HEK293T (cell line): ENCODE measurements at places on chromosomes 13 and 19.

GRCh38 chr13:42233726-42234125, 38.2 kb upstream of the AKAP11 start:
- DNase-seq: no peak

DNA sequence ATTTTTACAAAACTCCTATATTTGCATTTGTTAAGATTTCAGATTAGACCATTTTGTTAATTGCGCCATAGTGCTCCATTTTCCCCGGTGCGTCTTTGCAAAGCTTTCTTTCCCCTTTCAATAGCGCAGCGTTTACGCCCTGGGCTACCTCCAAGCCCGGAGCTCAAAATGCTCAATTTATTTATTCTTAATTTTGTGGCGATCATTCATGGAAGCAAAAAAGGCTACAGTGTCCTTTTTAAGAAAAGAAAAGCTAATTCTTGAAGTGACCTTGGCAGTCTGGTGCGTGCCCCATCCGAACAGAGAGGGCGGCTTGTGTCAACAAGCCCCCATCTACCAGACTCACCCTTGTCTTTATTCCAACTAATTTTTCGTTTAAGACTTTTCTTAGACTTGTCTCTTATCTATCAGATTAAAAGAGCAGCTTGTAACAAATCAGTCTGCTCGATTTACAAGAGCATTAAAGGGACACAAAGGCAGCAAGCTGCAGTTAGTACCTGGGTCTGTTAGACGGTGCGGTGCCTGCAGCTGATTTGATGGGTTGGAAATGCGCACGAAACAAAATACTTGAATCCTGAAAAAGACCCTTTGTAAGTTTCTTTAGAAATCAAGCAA, 30.1 kb downstream of the GSX1 start:
- no peak for DNase-seq

DNA sequence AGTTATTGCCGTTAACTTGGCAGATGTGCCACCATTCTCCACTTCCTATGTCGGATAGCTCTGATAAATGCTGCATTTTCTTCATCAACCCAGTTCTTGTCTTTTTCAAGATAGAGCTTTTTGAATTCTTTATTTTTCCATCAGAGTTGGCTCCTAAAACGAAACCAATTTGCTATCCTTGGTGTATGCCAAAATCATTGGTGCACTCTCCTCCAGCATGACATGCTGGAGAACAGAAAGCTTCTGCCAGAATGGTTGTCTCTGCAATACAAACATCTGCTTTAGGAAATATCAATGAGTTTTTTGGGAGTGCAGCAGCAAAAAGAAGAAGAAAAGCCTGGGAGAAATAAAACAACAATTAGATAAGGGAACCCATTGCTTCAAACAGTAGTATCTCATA, 124.2 kb downstream of the CDK8 start:
- DNase-seq: no peak

DNA sequence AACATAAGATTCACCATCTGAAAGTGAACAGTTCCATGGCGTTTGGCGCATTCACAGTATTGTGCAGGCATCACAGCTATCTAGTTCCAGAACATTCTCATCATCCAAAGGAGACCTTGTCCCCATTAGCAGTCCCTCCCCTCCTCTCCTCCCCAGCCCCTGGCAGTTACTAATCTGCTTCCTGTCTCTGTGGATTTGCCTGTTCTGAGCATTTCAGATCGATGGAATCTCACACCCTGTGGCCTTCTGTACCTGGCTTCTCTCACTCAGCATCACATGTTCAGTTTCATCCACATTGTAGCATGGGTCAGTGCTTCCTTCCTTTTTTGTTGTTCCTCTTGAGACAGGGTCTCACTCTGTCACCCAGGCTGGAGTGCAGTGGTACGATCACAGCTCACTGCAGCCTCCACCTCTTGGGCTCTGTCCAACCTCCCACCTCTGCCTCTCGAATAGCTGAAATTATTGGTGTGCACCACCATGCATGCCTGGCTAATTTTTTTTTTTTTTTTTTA, 34.6 kb downstream of the CRTC1 start:
- no peak for DNase-seq

DNA sequence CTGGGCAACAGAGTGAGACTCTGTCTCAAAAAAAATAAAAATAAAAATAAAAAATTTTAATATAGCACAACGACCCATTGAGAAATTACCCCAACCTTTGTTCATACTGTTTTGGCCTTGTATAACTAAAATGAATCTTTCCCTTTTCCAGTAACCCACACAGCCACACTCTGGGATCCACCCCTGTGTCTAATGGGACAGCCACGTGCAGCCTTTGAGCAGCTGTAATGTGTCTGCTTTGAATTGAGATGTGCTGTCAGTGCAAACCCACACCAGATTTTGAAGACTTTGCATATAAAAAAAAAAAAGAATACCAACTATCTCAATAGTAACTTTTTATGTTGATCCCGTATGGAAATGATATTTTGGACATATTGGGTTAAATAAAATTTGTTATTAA, 112.7 kb upstream of the UBL3 start:
- no peak for DNase-seq

GRCh38 chr19:3899531-3900294, 19.2 kb downstream of the ATCAY start:
- no peak for DNase-seq

DNA sequence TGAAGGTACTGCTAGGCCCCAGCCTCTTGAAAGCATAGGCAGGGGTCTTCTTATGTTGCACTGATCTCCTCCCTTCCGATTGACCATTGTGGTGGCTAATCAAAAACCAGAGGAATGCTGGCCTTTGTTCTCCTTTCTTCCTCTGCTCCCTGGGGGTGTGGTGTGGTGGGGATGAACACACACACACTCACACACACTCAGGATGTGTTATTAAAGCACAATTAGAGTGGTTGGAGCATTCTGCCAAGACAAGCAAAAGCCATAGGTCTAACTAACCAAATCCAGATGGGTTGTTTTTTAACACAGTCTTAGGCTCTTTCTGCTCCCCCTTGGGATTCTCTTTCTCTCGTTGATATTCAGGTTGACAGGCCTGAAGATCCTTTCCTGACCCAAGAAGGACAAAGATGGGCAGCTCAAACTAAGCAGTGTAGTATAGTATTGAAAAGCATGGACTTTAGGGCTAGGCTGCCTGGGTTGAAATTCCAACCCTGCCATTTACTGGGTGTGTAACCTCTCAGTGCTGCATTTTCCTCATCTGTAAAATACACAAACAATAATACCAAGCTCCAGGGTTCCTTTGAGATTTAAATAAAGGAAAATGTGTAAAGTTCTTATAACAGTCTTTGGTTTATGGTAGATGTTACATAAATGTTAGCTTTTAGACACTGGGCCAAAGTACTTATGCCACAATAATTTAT, 25.5 kb upstream of the DGKH start:
- no peak for DNase-seq
